ENCODE measurements at places on chromosomes 11 and 22.
A peak's percentile ranks its signal among the peaks of the same experiment; 100 is the strongest.

DNA sequence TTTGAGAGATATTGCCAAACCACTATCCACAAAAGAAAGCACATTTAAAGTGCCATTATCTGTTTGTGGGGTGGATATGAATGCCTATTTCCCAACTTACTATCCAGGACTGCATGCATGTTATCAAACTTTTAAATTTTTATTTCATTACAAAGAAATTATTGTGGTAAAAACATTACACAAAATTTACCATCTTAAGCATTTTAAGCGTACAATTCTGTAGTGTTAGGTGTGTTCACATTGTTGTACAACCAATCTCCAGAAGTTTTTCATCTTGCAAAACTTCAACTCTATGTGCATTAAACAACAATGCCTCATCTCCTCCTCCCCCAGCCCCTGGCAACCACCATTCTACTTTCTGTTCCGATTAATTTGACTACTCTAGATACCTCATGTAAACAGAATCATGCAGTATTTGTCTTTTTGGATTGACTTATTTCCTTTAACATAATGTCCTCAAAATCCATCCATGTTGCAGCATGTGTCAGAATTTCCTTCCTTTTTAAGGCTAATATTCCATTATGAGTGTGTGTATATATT is 17.6 kb upstream of the CD44 start:
- no peak for DNase-seq

DNA sequence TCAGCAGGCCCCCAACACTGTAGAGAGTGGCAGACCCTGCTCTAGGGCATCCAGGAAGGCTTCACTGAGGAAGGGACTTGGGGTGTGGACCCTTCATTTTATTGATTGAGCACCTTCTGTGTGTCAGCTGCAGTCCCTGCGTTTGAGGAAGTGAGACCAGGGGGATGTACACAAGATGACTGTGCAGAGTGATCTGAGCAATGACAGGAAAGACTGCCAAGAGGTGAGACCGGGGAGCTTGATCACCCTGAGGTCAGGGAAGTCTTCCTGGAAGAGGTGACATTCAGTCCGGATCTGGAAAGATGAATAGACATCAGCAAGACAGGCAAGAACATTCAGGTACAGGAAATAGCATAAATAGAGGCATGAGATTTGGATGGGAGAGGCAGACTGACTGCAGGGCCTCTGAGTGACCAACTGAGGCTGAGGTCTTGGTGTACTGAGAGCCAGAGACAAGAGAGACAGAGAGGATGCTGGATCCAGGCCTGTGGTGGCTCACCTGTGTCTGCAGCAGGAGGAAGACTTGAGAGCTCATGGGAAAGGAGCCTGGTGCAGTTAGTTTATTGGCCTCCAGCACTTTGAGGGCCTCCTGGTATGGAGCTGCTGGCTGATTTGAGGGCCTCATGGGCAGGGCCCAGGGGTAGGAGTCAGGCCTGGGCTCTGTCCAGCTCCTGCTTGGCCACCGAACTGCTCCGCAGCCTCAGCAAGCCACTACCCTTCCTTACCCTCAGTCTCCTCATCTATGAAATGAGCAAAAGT is 5.2 kb downstream of the DGAT2 start:
- DNase-seq, result no peak

- DNase-seq, result no peak
Observed at GRCh38 chr11:76035020-76035419, 171.3 kb downstream of the WNT11 start.

DNA sequence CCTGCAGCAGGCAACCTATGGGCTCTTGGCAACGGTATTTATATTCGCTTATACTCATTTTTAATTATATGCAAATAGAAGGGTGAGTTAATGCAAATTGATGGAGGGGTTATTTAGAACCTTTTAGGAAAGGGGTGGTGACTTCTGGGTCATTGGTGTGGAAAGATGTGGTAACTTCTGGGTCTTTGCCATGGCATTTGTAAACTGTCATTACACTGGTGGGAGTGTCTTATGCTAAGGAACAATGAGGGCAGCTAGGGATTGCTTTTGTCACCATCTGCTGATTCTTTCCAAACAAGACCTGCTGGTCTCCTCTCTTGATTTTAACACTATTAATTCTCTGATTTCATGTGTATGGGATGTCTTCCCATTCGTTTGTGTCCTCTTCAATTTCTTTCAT is 11.7 kb upstream of the KAT5 start:
- no peak for DNase-seq

DNA sequence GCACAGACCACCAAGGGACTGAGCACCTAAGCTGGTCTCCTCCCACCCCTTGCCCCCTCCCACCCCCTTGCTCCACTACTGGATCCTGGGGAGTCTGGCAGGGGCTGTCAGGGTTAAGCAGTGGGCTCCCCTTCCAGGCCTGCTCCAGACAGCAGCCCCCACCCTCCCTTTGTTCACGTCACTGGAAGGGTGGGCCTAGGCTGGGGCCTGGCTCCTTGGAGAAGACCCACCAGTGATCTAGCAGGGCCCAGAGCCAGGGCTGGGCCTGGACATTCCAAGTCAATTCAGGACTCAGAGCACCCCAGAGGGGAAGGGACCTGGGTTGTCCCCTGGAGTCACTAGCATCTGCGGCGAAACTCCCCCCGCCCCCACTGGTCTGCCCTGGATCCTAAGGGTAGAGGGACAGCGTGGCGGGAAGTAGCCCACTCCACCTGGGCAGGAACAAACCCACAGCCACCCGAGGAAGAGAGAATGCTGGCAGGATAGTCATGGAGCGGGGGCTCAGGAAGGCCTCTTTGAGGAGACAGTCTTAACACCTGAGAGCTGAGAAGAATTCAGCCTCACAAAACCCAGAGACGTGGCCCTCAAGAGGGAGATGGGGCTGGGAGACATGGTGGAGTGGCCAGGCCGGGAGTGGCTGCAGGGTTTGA is 45.8 kb downstream of the IGLL1 start:
- DNase-seq, result no peak

DNA sequence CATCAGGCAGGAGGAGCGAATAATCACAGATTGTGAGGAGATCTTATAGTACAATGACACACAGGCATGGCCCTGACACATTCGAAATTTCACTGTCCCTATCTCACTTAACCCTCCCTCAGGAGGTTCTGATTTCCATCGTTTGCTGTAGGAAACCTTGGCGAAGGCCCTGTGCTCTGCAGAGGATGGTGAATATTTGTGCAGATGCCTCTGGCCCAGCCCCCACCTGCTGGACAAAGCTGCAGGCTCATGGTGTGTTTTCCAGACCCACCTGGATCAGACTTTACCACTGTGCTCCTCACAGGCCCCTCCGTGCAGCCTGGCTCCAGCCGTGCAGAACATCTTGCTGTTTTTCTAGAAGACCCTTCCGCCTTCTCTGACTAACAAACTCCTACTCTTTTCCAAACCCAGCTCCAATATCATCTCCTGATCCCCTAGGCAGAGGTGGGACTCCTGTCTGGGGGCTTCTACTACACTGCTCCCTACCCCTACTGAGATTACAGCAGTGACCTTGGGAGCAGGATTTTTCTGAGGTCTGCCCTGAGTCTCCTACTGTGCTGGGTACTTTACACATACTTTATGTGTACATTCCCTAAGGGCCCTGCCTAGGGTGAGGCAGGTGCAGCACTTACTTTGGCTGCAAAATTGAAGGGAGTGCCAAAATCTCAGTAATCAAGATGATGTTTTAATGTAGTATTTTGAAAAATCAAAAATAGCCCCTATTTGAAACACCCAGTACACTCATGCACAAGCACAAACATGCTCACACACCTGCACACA is 412.7 kb downstream of the SOX6 start:
- no peak for DNase-seq

GRCh38 chr11:80173371-80174136 is 732.7 kb upstream of the TENM4 start:
- DNase-seq, result no peak

DNA sequence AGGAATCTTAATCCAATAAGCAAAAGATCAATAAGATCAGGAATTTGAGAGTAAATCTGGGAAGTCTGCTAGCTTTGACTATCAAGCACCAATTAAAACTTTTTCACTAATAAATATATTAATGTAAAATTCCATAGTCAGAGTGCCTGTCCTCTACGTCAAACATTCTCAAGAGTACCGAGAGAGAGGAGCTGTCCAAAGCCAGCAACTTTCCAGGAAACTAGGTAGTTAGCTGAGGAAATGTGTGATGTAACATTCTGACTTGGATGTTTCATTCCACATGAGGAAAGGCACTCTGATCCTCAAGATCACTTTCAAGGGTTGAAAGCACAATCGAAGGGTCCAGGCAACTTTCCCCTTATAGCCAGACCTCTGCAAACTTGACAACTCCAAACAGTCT is 113.2 kb downstream of the STK33 start:
- no peak for DNase-seq

DNA sequence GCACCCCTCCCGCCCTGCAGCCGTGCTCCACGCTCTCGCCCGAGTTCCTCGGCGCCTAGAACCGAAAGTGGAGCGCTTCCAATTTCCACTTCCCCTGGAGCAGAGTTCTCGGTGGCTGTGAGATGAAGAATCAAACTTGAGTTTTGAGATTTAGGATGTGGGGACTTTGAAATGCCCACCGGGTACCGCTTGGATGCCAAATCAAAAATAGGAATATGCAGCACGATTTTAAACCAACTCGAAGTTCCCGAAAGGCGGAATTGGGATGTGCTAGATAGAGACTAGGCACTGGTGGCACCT is 569 bp downstream of the POLA2 start:
- no peak for DNase-seq

DNA sequence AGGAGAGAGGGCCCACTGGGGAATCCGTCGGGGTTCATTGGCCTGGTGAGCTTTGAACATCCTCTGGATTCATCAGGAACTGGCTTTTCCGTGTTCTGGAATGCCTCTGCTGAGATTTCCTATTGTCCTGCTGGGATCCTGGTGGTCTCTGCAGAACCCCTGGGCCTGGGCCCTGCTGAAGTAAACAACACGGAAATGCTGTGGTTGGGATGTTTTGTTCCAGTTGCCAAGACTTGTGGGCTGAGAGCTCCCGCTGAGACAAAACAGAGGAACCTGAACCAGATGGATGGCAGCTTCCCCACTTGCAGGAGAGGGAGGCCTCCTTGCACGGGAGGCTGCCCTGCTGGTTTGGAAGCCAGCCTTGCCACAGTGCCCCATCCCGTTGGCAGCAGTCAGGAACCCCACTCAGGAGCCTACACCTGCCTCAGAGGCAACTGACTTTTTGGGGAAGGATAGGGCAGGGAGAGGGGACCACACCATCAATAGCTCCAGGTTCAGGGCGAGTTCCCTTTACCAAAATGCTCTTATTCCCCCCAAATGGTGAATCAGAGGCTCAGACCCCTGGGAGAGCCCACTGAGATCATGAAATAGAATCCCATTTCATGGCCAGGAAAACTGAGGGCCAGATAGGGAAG is 60.7 kb downstream of the LRRC32 start:
- no peak for DNase-seq

GRCh38 chr11:44110231-44110679 is 14.8 kb downstream of the EXT2 start:
- peak; percentile 26 for DNase-seq

- DNase-seq, result no peak
Observed at GRCh38 chr22:19488884-19489843, 9.4 kb downstream of the CDC45 start.

DNA sequence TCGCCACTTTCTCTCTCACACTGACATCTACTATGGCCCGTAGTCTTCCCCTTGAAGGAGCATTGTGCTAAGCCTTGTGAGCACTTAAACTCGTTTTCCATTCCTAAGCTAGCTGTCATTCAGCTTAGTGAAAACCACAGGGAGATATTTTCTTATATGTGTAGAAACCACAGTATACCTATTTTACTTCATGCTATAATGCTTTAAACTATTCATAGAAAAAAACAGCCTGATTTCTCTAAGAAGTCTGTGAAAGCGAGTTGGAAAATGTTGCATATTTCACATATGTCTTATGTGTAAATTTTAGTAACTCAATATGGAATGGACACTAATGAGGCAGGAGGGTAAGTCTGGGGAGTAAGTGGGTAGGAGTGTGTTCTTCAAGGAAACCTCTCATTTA is 194.3 kb upstream of the CTSC start:
- DNase-seq, result no peak

DNA sequence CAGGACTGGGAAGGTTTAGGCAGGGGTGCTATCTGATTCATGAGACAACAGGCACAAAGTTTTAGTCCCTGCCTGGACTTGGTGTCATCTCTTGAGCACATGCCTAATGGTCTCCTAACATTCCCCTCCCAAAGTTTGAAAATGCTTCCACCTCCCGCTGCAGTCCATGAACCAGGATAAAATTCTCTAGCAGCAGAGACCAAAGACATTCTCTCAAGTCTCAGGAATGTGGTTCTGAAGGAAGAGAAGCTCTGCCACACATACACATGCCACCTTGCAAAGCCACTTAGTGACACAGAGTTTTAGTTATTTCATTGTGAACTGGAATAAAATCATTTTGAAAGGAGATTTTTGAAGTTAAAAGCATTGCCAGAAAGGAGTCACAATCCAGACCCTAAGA is 15.5 kb downstream of the OR51B6 start:
- DNase-seq, result no peak

DNA sequence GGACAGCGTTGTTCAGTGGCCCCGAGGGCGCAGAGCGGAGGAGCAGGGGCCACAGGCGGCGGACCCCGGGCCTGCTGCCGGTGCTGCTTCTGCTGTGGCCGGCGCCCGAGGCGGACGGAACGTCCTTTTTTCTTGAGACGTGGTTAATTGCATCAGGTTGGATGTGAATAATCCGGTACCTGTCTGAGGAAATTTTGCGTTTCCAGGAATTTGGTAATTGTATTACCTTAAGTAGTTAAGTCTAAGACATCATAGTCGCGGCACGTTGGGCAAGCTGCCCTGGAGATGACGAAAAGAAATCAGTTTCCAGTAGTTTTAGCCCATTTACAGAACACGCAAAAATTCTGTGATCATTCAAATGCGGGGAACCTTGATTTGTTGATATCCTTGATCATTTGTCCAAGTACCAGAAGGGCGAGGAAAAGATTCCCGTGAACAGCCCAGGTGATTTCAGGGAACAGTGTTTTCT is 789 bp downstream of the SPECC1L start:
- DNase-seq, result no peak

- no peak for DNase-seq
Observed at GRCh38 chr11:30586251-30587144, at the start of gene MPPED2. Gene MPPED2, minus strand, starts transcription at chr11:30586353. Its CDS starts 5,980 bp downstream, at chr11:30580373.

- DNase-seq, result no peak
Observed at GRCh38 chr11:37642296-37642695, 1044.3 kb upstream of the RAG2 start.
